ENCODE measurements at places on chromosomes 12 and 14.

DNA sequence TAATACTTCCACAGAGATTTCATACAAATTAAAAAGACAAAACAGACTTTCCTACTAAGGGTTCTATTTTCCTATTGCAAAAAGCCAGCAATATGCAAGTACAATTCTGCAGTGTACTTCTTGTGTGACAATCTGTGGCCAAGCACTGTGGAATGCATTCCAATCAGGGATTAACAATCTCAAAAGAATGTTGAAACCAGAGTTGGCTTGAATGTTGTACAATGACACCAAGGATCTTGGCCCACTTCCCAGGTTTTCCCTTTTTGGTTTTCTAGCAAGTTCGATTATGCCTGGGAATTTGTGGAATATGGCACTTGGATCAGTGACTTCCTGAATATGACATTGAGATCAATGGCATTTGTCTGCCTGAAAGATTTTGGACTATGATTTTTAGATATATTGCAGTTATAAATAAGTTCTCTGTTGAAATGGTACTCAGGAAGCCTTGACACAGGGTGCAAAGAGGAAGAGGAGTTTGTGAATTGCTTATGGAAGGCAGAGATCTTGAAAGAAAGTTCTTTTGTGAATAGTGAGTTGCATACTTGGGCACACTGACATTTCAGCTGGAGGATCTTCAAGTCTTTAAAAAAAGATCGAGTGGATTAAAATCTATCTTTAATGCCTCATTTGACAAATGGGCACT lies 81.4 kb upstream of the FERMT2 start:
- DNase-seq, result no peak

DNA sequence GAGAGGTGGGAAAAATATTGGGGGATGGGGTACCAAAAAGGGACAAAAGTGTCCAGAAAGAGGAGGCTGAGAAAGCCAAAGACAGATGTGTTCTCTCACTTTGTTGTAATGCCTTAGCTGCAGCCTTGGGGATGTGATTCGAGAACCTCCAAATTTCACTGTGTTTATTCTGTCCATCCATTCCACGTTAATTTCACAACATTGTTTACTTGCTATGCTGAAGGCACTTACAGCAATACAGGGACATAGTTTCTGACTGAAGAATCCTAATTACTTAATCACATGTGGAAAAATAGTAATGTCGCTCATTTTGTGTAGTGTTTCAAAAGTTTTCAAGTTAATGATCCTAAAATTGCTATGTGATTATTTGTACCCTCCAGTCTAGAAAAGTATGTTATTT lies 146.2 kb upstream of the SLC38A2 start:
- no peak for DNase-seq

DNA sequence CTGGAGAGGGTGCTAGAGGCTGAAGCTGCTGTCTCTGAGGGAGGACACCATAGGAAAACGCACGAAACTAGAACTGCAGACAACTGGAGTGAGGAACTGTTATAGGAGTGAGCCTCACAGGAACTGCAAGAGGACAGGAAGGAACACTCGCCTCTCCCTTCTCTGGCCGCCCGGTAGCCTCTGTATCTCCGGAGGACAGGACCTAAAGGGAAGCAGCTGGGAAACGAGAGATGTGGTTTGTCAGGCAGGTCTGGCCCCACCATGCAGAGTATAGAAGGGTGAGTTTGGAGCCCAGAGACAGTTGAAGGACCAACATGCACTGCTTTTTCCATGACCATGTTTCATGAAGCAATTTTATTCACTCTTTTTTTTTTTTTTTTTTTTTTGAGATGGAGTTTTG lies 127.3 kb downstream of the EFCAB11 start:
- DNase-seq, result no peak

GRCh38 chr14:89202413-89203190 lies 214.4 kb downstream of the FOXN3 start:
- DNase-seq, result no peak

DNA sequence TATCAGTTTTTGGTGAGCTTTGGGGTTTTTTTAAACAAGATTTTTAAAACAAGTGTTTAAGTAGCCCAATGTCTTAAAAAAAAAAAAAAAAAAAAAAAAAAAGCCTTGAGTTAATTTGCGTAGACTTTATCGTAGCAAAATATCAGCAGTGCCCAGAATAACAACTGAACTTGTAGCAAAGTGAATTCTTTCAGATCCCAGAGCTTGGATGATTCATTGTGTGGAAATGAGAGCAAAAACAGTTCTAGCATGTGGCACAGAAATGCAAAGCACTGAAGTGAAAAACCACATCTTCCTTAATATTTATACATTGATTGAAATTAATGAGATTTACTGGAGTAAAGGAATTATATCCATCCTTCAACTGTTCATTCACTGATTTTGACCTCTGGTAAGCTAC lies 258.1 kb downstream of the EGLN3 start:
- no peak for DNase-seq

GRCh38 chr12:41992692-41993215 lies 151.9 kb downstream of the GXYLT1 start:
- no peak for DNase-seq

- DNase-seq, result no peak
Measured at GRCh38 chr12:58381546-58381945, 440.2 kb downstream of the ATP23 start.

DNA sequence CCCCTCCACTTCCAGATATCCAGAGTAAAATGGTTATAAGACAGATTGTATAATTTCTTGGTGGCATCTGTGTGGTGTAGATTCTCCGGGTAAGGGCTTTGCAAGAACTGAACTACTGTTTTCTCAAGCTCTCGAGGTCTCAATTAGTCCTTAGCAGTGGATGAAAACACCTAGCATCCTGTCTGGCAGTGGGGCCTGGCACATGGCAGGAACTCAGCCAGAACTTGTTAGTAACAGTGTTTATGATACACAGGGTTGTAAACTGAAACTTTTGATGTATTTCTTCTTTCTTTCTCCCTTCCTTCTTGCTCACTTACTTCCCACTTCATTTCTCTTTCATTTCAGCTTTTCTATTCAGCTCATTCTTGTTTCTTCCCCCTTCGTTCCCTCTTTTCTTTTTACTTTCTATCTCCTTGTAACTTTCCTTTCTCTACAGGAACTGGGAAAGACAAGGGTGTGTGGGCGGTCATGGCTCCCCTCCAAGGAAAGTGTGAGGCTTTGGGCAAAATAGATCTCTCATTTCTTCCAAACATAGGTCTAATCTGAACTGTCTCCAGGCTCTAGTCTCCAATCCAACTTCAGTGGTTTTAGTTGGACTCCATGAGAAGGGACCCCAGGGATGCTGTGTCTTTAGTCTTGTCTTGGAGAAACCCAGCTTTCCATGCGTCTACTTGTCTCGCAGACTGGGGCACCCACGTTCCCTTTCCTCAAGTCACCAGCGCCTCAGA lies 159.7 kb downstream of the PAH start:
- DNase-seq, result no peak

DNA sequence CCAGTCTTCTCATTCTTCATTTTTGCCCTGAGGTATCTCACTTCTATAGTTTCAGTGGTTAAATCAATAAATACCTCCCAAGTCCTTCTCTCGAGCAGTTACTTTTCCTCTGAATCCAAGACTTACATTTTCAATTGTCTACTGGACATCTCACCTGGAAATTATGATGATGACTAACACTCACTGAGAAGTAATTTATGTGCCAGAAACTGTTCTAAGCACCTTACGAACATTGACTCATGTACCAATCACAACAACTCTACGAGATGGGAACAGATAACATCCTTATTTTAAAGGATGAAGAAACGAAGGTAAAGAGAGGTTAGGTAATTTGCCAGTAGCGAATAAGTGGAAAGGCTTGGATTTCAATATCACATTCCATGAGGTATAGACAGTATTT lies 94.1 kb downstream of the EML5 start:
- no peak for DNase-seq

DNA sequence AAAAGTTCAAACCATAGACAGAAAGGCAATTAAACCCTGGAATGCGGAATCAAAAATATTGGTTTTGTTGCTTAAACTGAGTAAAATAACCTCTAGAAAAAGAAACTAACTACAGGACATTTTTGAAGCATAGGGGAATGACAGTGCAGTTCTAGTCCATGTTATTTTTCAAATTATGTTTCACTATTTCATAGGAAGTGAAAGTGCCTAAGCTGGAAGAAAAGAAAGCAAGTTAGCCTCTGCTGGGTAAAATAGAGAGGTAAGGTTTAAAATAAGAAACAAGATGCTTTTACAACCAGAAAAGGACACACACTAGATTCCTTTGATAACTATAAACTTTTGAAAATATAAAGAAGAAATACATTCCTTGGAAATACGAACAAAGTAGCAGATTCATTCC lies 1.1 kb downstream of the CLECL1 start:
- no peak for DNase-seq

DNA sequence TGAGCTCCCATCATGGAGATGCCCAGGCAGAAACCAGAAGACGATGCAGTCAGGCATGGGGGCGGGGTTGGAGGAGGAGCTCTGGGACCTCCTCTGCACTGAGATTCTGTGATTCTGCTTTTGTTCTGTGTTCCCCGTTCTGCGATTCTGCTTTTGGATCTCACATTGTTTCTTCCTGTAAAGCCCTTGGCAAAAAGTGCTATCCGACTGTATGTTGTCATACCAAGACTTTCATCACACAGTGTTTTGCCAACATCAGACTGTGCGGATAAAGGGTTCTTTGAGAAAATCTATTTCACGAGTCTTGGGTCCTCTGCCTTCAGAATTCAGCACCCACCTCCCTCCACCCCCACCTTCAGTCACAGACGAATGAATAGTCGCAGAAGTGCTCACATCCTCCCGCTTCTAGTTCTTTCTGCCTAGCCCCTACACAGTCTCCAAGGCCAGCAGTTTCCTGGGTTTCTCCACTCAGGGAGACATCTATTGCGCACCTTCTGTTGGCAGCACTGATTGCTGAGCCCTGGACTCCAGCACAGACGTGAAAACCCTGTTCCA lies 24.7 kb upstream of the PWP1 start:
- no peak for DNase-seq

DNA sequence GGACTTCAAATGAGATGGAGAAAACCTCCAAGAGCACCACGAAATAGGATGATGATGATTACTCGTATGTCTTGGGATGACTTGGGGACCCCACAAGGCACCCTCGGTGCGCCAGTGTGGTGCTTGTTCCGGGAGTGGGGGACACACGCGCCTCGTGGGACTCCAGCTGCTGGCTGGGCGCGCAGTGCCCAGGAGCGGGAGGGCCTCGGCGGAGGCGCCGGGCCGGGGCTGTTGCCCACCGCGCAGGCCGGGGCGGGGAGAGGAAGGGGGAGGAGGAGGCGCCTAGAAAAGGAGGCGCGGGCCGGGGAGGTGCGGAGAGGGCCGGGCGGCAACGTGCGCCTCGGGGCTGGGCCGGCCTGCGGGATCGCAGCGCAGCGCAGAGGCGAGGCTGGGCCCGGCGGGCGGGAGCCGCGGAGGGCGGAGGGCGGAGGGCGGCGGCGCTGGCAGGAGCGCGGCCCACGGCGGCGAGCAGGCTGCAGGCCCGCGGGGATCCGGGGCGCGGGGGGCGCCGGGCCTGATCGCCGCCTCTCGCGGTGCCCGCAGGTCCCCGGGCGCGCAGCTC lies at the start of gene RFLNA:
RFLNA (plus strand) TSS at position 314 of the 562 bp plus-strand sequence. CDS start 337 bp downstream, outside the sequence.
- DNase-seq, result no peak

DNA sequence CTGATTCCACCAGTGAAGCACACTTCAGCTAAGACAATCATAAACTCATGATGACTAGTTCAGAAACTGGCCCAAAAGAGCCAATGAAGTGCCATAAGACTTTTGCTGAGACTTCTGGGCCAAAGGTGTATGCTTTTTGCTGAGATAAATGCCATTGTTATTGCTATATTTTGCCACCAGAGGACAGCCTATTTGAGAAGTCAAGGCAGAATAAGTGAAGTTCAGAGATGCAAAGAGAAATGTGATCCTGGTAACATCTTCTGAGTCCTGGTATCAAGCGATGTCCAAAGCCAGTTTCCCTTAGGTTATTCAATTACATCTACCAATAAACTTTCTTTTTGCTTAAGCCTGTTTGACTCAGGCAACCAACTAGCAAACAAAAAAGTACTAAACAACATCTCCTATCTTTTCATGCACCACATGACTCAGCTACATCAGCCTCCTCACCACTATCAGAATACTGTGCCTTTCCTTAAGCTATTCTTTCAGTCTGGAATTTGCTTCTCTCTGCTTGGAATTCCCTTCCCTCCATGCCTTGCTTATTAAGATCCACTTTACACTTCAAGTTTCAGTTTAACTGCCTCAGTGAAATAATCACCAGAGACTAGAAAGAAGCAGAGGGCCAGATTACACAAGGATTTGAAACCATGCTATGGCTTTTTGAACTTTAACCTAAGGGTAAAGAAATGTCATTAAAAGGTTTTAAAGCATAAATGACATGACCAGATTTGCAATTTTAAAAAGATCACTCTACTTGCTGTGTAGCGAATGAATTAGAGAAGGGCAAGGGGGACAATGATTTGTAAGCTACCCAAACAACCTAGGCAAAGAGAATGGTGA lies 14.0 kb downstream of the CRY1 start:
- no peak for DNase-seq

- DNase-seq, result no peak
Measured at GRCh38 chr12:119885549-119885948, 8.4 kb upstream of the CIT start.

DNA sequence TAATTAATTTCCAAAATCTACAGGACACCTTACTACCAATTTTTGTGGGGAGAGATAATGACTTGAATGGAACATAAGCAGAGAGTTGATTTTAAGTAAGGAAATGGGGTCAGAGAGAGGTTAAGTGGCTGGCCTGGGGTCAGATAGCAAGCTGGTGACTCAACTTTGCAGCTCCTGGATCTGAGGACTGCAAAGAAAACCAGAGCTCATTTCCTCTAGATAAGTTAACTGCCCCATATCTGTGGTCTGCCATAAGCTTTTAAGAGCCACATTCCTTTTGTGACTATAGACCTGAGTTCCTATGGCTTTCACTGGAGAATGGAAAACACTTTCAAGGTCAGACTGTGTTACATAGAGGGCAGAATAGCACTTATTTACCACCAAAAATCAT lies 201.2 kb upstream of the PRICKLE1 start:
- no peak for DNase-seq

- no peak for DNase-seq
Measured at GRCh38 chr12:89373763-89374572, 21.7 kb upstream of the DUSP6 start.

DNA sequence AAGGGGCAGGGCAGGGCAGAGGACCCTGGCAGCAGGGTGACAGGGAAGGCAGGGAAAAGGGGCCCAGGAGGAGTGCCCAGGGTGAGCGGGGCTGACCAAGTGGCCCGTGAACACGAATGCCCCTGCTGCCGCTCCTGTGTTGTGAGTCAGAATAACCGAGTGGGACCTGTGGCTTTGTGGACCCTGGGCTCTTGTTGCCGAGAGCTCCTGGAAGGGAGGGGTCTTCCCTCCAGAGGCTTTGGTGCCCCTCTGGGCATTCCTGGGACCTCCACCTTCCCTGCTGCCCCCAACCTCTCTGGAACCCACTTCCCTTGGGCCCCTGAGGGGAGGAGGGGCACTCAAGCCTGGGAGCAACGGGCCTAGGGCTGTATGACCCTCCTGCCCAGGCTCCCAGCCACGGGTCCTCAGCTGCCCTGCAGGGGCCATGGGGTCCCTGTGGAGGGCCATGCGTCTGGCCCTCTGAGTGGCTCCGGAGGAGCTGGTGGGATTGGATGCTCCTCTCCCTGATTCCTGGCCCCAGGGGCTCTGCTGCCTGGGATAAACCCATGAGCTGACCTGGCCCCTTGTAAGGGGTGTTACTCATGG lies 319.4 kb downstream of the TMEM121 start:
- no peak for DNase-seq
